NCI-H2227 treated with DMSO at 0.1 percent for 48 hours (cell line): ENCODE measurements at places on chromosomes 12 and 14.

GRCh38 chr14:24993631-24994030 lies 56.3 kb downstream of the STXBP6 start:
- no peak for DNase-seq

DNA sequence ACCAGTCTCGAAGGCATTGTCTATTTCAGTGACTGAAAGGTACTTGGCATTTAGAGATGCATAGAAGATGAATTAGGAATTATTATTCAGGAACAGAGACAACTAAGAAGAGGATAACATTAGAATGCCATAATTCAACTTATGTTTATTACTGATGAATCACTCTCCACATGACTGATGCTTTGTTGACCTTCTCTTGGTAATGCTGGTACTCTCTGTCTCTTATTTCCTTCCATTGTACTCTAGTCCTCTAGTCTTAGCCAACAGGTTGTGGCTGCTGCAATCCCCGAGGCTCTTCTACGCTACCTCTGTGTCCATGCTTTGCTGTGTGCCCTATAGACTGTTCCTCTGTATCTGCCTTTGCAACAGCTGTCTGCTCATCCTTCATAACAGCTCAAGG lies 652.9 kb downstream of the NRXN3 start:
- DNase-seq, result no peak

DNA sequence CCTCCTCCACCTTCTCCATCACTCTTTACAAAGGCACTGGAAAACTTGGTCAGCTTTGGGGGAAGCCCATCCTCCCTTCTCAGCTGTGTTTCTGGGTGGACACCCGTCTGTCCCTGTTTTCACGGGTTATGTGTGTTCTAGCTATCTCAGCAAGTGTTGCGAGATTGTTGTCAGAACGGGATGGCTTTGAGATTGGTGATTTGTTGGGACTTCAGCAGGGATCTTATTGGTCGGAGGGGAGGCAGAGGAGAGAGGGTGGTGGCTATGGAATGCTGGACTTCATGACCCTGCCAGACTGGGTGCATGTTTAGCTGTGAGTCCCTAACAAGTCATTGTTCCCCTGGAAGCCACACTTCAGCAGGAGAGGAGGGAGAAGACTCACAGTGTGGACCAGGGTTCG lies 2.1 kb downstream of the USP5 start:
- no peak for DNase-seq

- DNase-seq, result no peak
Observed at GRCh38 chr14:39861229-39861600, 429.0 kb upstream of the FBXO33 start.

- DNase-seq, result no peak
Observed at GRCh38 chr12:90972226-90972625, 17.2 kb upstream of the CCER1 start.

DNA sequence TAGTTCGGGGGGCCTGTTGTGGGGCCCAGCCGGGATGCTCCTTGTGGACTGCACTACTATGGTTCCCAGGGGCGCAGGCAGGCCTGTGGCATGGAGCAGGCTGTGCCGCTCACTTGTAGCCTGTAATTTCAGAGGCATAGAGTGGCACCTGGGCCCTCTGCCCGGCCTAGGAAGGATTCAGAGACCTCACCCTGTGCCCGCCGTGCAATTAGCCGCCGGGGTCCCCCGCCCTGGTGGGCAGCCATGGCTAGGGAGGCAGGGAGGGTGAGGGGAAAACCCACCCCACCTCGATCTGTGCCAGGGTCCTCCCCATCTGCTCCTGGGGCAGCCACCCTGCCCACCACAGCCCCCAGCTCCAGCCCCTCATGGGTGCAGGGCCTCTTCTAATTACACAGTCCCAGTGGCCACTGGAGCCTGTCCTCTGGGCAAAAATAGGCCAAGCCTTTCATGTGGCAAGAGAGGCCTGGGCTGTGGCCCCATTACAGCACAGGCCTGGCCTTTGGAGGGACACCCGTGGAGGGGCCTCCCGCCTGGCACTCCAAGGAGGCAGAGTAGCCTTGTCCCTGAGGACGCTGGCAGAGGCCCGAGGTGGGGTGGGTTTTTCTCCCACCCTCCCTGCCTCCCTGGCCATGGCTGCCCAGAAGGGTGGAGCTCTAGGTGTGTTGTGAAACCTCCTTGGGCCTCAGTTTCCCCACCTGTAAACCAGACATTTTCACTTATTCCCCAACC lies 5.3 kb upstream of the TMEM119 start:
- DNase-seq, result no peak

GRCh38 chr14:68403191-68404145 lies 389.4 kb downstream of the ZFP36L1 start:
- DNase-seq, result no peak

DNA sequence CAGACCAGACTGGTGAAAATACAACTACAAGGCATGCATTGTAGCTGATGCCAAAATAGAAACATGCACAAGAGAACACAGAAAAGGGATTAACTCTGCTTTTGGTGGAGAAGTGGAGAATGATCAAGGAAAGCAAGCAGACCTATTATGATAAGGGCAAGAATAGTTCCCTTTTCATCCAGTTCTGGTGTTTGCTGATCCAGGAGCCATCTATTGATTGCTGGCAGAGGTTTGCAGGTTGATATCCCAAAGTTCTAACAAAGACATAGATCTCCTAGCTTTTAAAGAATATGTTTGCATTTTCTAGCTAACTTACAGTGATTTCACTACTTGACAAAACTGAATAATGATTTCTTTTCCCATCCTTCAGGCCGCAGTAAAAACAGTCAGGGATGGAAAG lies 166.2 kb upstream of the CDKN3 start:
- DNase-seq, result no peak

- no peak for DNase-seq
Observed at GRCh38 chr14:56195704-56196103, 77.5 kb downstream of the PELI2 start.

- no peak for DNase-seq
Observed at GRCh38 chr14:50523271-50524041, 8.9 kb downstream of the MAP4K5 start.

GRCh38 chr12:32397696-32398095 lies 1.7 kb upstream of the FGD4 start:
- no peak for DNase-seq

GRCh38 chr14:92954933-92955332 lies 32.0 kb downstream of the CHGA start:
- DNase-seq, result no peak

DNA sequence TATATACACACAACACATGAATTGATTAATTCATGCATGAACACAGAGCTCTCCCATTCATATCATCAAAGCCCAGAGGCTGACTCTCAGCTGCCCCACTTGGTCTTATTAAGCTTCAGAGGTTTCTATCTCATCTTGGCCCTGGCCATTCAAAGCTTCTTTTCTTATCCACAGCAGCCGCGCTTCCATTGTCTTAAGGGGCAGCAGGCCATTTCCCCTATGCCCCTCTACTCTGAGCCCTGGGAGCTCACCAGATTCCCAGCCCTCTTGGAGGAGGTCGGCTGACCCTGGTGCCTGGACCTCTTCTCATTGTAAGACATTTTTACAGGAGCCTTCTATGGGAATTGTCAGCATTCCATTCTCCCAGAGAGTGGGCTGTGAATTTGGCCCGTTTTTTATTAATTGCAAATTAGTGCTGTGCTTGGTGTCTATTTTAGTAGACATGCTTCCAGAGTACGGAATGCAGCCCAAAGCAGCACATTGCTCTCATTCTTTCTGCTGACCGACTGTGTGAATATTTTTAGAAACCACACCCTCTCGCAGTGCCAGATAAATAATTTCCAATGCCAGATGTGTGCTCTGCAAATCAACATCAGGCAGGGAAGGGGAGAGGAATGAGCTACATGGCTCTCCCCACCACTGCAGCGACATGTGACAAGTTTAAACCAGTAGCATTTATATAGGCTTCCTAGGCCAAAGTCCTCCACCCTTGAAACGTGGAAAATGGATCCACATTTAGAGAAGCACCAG lies 58.5 kb downstream of the NUAK1 start:
- no peak for DNase-seq

DNA sequence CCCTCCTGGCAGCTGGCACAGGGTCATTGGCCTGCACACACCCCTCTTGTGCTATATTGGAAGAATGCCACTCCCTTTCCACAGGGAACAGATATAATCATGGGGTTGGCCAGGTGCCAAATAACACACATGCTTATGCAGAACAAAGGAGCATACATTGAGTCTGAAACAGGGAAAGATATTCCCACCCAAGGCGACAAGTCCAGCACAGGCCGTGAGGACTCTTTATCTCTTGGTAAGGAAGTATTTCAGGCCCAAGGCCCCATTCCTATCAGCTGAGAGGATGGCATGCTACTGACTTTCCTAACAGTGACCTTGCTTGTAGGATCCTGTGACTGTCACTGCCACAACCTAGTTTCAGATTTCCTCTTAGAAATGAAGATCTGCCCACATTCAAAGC lies 59.0 kb upstream of the STXBP6 start:
- peak; percentile 19 for DNase-seq

- DNase-seq, result no peak
Observed at GRCh38 chr12:101885912-101886561, 8.7 kb downstream of the DRAM1 start.

DNA sequence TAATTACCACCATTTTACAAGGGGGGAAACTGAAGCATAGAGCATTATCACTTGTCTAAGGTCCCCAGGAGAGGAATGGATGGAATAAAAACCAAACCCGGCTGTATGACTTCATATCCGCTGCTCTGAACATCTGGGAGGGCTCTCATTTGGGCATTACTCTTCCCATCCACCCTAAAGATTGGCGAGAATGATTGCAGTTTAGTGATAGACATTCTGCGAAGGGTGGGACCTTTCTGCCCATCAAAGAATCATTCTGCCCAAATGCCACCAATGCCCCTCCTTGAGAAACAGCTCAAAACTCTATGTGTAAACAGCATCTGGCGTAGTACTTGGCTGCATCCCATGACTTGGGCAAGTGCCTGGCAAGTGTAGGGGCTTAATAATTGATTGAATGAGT lies 11.6 kb downstream of the CHST11 start:
- DNase-seq, result no peak

DNA sequence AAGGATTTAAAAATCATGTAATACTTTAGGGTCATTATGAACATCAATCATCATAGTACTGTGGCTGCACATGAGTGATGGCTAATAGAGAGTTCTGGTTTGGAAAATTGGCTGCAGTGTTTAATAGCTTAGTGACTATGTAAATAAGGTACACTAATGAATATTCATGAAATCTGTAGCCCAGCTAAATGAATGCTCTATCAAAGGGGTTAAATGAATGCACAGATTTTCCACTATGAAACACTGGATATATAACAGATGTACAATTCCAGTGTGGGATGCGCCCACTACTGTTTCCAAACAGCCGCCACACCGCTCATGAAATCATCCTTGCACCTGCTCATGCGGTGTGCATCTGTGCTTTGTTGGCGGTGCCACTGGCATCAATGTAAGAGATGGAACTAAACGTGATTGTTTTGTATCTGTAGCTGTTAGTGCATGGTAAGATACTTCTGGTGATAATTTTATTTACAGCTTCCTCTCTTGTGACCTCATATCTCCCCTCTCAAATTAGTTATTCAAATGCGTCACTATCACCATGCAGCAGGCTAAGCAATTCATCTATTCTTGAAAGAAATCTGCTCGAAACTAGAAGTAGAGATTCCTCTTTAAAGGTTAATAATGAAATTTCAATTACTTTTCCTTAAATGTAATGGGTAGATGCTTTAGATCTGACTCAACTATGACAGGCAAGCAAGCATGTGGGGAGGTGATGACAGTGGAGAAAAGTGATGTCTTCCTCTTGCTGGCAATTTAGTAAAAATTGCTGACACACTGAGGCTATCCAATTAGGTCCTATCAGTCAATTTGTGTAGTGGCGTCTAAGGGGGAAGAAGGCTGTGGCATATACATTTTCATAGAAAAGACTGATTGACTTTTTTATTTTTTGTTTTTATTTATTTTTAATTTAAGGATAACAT lies 433.6 kb downstream of the AEBP2 start:
- DNase-seq, result no peak

GRCh38 chr14:75277008-75277814 lies 1.4 kb upstream of the FOS start:
- DNase-seq, result peak; percentile 57

- no peak for DNase-seq
Observed at GRCh38 chr14:53365486-53366130, 212.5 kb upstream of the DDHD1 start.

- DNase-seq, result no peak
Observed at GRCh38 chr14:105944632-105945610, 418.5 kb downstream of the TMEM121 start.

DNA sequence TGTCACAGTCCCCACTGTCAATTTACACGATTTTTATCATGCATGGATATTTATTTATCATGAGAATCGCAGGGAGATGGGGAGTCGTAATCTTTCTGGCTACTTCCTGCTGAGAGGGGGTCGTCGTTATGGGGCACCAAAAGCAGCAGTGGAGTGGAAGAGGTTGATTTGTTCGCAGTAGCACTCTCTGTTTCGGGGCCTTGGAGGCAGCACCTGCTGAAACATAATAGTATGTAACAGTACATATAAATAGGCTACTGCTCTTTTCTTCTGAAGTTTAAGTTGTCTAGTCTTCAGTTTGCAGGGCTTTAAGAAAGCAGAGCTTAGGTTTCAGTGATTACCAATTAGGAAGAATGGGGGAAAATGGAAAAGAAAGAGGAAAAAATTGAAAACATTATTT lies 3.8 kb downstream of the SOAT2 start:
- DNase-seq, result no peak

DNA sequence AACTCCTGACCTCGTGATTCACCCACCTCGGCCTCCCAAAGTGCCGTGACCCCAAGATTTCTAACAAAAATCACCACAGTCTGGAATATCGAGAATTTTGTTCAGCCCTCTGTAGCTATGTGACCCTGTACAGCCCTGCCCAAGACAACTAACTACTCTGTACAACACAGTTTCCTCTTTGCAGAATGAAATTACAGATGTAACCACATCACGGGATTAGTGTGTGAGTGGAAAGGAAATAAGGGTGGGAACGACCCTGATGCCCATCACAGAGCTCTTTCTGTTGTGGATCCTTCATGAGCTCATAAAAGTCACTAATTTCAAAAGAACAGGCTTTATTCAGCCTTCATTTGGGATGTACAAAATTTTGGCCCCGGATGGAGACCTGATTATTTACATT lies 50.5 kb upstream of the KRR1 start:
- DNase-seq, result no peak

- DNase-seq, result peak; percentile 12
Observed at GRCh38 chr12:108337235-108338223, 1.6 kb downstream of the CMKLR1 start.

DNA sequence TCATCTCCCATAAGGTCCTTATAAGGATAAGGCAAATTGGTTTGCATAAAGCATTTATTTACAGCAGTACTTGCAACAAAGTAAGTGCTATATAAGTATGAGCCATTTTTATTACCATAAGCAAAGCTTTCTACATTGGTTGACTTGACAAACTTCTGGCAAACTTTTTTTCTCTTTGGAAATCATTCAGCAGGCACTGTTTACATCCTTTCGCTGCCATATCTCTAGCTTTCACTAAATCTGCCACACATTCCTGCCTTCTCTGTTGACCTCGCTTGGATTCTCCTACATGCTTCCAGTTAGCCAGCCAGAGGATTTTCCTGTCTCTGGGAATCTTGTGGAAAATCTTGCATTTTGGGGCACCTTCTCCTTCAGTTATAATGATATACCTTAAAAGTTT lies 21.8 kb upstream of the HDAC7 start:
- no peak for DNase-seq
